Naive thymus-derived CD4-positive, alpha-beta T cell (primary cell): ENCODE measurements at places on chromosomes 6 and 20.

DNA sequence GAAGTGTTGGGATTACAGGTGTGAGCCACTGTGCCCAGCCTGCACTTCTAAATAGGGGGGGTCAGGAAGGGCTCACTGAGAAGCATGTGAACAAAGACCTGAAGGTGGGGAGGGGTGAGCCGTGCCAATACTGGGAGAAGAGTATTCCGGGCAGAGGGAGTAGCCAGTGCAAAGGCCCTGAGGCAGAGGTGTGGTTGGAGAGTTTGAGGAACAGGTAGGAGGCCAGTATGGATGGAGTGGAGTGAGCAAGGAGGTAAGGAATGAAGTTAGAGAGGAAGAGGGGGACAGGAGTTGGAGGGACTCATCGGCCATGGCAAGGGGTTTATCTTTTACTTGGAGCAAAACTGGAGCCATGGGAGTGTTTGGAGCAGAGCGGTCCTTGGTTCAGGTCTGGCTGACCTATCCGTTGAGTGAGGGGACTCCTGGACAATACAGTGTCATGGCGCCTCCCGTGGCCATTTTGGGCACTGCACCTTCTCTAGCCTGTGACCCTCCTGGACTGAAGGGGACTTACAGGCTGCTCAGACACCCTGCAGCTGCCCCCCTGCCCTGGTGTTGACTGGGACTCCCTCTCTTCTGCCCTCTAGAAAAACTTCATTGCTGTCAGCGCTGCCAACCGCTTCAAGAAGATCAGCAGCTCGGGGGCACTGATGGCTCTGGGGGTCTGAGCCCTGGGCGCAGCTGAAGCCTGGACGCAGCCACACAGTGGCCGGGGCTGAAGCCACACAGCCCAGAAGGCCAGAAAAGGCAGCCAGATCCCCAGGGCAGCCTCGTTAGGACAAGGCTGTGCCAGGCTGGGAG, 12.1 kb downstream of the FOXS1 start:
- DNase-seq, result peak; percentile 19

DNA sequence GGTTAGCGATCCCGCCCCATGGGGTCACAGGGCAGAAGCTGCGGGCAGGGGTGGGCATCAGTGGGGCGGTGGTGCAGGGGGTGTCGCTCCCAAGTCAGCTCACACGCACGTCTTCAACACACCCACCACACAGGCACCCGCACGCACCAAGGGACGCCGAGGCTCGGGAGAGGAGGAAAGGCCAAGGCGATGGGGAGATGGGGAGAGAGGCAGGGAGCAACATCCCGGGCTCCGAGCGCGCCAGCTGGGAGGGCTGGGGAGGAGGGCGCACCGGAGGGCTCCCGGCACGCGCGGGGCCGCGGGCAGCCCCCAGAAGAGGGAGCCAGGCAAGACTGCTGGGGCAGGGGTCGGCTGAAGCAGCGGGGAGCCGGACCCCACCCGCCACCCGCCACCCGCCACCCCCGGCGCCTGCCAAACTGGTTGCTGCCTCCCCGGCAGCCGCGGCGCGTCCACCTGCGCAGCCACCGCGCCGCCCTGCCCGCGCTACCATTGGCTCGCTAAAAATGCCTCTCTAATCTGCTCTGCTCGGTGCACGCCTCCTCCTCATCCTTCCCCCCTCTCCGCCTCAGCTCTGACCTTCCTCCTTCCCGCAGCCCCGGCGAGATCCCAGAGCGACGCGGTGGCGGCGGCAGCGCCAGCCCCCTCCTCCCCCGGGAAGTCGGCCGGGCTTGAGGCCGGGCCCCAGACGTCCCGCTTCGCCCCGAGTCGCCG, at the start of gene PACSIN1:
Gene PACSIN1 (plus strand): TSS at position 546 of the 711 bp plus-strand sequence. CDS start 60,230 bp downstream, outside the sequence.
- no peak for DNase-seq

- DNase-seq, result peak; percentile 49
Measured at GRCh38 chr6:16286151-16286522, 47.8 kb downstream of the GMPR start.

GRCh38 chr6:105137388-105137787, 42.4 kb downstream of the POPDC3 start:
- no peak for DNase-seq

GRCh38 chr6:40754461-40755045, 167.4 kb upstream of the LRFN2 start:
- DNase-seq, result no peak

DNA sequence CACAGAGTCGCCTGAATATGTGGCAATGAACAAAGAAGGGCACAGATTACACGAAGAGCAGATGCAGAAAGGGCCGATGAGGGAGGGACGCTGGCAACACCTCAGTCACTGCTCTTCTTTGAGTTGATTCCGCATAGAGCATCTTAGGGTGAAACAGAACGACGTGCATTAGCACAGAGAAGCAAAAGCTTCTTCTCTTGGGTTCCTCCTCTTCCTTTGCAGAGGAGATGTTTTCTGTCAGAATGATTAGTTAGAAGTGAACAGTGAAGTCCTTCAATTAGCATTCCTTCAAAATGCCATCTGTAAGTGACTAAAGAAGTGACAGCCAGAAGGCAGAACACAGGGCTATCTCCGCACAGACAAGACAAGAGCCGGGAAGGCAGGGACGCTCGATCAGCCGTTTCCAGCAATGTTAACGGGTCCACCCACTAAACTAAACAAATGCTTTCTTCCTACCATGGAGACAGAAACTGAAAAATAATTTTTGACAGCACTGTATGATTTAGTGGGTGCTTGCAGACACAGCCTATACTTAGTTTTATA, 219.8 kb upstream of the AGPAT4 start:
- DNase-seq, result no peak

GRCh38 chr6:159609652-159610178, 83.3 kb downstream of the SOD2 start:
- DNase-seq, result no peak

- DNase-seq, result no peak
Measured at GRCh38 chr6:100809346-100809745, 71.8 kb downstream of the ASCC3 start.

- DNase-seq, result no peak
Measured at GRCh38 chr20:18048176-18048575, 9.5 kb downstream of the OVOL2 start.

- DNase-seq, result no peak
Measured at GRCh38 chr6:4848382-4849068, 72.3 kb downstream of the CDYL start.
